HL-60 (cell line): ENCODE measurements at places on chromosomes 7 and 10.

GRCh38 chr7:13910805-13911551 is 78.5 kb downstream of the ETV1 start:
- DNase-seq: peak; percentile 12

DNA sequence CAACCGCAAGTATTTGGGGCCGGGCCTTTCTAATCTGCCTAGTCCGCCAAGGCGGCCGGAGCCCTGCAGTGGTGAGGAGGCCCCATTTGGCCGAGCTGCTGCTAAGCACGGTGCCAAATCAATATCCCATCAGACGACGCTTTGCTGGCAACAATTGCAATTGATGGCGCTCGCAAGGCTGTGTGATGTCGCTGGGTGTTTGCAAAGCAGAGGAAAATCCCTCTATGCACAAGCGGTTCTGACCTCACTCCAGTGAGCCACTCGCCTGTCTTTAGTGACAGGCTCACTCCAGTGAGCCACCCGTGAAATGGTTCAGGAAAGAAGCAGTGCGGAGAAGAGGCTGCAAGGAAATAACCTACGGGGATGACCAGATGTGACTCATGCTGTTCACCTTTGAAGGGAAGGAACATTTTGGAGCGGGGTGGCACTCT is 18.3 kb upstream of the PDE1C start:
- no peak for DNase-seq

- peak; percentile 15 for DNase-seq
Observed at GRCh38 chr10:71486484-71487114, 89.9 kb downstream of the CDH23 start.

- DNase-seq: no peak
Observed at GRCh38 chr10:79038841-79039201, 29.9 kb upstream of the ZMIZ1 start.

DNA sequence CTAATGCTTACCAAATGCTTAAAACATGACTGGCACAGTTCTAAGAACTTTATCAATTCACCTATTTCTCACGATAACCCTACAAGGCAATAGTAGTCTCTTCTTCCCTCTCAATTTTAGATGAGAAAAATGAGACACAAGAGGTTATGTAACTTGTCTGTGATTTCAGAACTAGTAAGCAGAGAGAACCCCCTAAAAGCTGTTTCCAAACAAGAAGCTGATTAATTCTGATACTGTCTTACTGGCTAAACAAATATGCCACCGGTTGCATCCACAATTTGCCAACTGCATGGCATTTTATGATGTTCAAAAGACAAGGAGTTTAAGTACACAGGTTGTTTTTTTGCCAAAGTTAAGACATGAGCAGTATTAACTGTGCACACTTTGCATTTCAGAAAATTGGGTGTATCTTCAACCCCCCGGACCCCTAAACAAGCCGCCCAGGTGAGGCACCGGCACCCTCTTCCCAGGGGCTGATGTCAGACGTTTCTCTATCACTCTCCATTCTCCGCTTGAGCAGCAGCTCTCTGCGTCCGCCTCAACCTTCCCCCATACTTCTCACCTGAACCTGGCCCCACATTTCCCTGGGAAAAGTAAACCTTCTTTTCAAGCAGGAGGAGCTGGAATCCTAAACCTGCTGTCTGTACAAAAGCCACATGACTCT is 21.7 kb downstream of the RSU1 start:
- DNase-seq: no peak

DNA sequence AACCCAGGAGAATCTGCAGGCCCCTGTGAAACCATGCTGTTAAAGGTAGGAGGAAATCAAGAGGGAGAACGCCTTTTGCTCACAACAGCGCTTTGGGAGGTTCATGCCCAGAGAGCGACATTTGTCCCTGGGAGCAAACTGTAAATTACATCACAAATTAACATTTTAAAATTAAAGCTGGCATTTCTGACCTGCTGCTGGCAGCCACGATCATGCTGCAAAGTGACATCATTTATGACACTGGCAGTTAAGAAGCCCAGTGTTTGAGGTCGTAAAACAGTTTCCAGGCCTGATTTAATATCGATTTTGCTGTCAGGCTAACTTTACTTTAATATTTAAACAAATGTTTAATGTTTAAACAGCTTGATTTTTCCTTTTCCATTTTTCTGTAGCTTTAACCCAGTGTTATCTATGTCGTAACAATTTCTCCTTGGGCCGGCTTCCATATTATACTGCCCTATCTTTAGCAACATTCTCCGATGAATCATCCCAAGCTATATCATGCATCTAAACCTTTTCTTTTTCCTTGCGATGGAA is 86.5 kb upstream of the NPVF start:
- DNase-seq: no peak

- DNase-seq: no peak
Observed at GRCh38 chr7:24597014-24597413, 23.8 kb downstream of the PALS2 start.
